ENCODE measurements at places on chromosomes 12 and 14.

DNA sequence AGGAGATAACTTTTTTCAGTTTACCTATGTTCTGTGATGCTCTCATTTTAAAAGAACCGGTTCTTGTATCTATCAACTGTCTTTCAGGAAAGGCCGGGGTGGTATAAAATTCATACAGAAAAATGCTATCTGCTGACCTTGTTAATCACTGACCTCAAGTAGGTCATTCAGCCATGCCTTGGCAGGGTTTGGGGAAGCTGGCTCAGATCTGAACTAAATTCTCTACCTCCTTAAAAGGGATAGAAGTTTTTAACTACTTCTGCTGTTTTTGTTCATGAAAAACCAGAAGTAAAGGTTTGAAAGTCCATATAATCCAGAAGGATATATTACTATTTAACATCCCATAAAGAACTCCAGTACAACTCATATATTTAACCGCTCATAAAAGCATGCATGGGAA, 10.1 kb downstream of the MYRFL start:
- DNase-seq: no peak

DNA sequence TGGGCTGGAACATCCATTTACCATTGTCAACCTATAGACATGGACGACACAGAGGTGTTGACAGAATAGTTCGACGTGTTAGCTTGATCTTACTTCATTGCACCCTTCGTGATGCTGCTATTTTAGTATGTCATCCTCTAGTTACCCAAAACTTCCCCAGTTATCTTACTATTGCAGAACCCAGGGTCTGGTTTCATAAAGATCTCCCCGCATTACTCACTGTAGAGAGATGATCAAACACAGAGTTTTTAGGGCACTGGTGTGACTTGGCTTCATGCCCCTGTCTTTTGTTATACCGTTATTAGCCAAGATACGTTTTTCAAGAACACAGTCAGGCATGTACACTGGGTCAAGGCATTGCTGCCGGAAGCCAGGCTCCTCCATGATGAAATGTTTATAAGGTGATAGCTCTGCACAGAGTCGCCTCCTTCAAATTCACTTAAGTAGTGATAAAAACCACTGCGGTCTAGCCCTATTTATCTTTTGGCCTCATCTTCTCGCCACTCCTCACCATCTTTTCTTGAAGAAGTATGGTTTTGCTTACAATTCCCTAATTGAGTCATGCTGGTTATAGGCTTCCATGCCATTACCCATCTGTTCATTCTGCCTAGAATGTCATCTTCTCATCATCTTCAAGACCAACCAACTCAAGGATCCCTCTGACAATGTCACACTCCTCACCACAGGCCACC, 1127.9 kb downstream of the VRK1 start:
- no peak for DNase-seq

DNA sequence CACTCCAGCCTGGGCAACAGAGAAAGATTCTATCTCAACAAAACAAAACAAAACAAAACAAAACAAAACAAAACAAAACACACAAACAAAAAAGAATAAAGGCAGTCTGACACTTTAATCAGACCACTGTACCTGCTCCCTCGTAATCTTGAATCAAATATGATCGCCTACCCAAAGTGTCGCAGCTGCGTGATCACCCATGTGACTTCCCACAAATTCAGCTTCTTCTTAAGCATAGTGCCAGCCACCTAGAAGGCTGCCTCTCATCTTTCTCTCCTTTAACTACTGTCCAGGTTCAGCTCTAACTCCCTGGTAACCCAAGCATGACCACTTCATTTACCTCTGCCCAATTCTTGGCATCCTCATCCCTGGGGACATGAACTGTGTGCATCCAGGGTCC, 37.4 kb downstream of the FMNL3 start:
- DNase-seq: no peak

DNA sequence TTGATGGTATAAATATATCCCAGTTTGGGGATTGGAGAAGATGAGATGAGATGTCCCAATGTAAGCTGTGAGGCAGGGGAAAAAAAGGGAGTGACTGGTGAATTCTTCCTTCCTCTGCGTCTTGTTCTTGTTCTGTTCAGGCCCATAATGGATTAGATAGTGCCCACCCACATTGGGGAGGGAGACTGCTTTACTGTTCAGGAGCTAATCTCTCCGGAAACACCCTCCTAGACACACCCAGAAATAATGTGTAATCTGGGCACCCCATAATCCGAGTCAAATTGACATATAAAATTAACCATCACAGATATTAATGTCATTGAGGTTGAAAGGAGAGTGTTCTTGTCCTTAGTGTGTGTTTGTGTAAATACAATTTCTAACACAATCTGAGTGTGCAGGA, 29.3 kb downstream of the ETV6 start:
- no peak for DNase-seq

DNA sequence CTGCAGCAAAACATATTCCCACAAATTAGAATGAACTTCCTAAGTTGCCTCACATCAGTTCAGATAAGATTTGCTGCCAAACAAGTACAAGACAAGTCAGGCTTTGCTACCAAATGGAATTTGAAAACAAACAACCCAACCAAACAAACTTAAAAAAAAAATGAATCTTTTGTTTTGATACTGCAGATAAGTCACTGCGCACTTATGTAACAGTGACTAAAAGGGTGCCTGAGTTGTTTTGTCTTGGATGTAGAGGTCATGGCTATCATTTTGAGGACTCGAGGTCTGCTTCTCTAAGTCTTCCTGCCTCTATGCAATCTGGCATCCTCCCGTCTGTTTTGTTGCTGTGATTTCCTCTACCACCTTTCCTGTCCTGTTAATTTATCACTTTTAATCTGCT, 11.1 kb upstream of the EPS8 start:
- DNase-seq: no peak

DNA sequence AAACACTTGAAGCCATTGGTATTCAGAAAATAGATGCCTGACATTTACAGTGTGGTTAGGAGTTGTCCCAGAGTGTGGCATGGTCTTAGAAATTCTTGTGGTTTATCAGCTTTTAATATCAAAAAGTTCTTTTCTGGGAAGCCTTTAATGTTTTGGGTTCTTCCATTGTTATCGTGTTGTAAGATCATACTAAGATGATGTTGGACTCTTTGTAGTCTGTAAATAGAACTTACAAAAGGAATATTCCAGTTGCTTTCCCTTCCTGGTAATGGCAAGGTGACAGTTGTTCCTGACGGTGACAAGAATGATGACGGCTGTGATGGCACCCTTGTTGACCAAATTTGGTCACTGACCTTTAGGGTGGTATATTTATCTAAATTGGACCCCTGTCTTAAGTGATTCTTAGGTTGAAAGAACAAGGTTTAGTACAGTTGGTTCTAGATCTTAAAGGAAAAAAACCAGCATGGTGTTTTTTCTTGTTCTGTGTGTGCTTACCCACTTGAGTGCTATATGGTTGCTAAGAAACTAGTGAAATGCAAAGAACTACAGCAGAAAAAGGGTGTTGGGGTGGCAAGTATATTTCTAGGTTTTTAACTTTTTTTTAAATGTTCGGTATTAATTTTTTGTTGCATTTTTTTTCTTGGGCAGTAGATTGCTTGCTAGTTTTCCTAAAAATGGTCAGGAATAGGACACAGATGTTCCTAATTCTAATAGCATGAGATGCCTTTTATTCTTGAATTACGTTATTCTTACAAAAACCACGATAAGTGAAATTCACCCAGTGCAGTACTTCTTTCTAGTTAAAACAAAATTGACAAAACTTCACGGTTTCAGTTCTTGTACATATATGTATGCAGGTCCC, 2.1 kb downstream of the ATP2A2 start:
- no peak for DNase-seq

GRCh38 chr12:124617615-124618014, 50.2 kb upstream of the NCOR2 start:
- peak; percentile 69 for DNase-seq

DNA sequence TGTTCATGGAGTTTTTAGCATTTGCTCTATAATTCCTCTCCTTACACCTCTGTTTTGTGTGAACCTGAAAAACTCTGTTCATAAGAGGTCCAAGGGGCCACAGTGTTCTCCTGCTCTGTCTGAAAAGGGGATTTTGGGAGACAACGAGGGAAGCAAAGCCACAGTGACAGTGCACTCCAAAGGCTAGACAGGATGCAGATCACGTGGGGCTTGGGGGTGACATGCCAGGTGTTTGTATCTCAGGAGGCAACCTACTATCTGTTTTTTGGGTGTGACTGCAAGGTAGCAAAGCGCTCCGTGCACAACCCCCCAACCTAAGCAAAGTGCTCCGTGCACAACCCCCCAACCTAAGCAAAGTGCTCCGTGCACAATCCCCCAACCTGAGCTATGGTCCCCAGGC, 5.1 kb upstream of the CHD4 start:
- no peak for DNase-seq

GRCh38 chr12:105741786-105742566, 396.8 kb downstream of the NUAK1 start:
- no peak for DNase-seq

DNA sequence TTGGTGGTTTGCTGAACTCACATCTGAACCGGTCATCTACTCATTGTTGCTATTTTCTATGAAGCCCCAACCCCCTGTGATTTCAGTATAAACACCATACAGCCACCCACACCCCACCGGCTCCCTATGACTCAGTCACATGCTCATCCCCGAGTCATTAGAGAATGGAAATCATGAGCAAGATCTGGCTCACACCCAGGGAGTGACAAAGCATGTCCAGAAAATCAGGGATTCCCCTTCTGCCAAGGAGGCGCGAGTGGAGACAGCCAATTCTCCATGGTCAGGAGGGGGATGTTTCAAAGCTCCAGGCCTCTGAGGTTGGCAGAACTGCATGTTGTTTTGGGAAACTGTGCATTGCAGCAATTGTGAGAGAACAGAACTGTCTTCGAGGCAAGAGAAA, 657.5 kb upstream of the TBX3 start:
- no peak for DNase-seq

DNA sequence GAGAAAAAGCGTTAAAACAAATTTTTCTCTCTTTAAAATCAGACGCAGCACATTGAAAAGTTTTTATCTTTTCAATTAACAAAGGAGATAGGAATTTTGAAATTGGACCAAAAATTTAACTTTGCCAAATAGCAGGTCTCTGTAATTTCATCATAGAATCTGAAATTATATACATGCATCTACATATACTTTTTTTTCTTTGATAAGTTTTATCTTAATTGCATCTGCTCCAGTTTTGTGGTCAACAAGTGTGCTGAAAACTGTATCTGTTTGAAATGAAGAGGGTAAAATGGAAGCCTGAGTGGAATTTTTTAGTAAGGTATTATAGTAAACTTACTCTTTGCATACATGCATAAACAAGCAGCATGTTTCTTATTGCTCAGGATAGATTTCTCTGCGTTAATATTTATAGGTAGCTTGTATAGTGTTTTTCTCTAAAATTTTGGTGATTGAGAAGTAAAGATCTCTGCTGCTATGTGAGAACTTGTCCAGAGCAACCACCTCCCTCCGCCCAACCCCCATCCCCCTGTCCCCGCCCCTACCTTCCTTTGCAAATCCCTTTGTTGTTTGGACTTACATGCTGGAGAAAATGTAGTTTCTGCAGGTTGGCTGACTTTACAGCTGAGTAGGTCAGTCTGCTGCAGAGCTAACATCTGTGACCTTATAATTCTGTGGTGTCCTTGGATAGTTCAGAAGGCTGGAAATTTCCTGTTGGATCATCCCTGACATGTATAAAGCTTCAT, 64.6 kb downstream of the VRK1 start:
- DNase-seq: no peak

DNA sequence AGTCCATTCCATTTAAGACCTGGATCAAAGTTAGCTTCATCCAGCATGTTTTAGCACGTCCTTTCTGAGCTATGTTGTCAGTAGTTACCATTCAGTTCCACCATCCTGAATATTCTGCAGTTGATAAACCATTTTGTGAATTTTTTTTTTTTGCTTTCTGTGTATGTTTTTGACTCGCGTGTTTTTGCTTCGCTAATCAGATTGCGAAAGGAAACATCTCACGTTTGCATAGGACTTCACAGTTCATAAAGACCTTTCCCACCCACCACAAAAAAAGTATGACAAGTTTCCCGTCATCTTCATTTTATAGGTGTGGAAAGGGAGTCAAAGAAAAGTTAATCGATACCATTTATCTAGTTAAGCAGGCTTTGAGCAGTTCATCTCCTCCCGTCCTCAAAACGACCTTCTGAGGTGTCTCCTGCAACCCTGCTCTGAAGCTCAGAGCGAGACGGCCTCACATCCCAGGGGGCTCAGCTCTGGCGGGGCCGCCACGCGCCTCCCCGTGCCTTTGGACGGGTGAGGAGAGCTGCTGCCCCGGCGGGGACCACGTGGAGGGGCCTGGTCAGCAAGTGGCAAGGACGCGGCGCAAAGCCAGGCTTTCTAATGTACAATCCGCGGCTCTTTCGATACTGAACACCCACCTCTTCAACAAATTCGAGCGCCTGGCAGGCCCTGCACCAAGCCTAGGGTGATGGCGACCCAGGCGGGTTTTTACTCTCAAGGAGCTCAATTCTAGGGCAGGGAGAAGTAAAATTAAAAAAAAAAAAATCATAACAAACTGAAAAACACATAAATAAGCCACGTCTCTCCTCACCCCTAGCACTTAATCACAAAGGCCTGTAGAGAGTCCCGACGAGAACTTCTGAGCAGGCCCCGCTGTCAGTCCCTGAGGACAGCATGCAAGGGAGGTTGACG, 988 bp upstream of the TMEM263 start:
- DNase-seq: peak; percentile 66

DNA sequence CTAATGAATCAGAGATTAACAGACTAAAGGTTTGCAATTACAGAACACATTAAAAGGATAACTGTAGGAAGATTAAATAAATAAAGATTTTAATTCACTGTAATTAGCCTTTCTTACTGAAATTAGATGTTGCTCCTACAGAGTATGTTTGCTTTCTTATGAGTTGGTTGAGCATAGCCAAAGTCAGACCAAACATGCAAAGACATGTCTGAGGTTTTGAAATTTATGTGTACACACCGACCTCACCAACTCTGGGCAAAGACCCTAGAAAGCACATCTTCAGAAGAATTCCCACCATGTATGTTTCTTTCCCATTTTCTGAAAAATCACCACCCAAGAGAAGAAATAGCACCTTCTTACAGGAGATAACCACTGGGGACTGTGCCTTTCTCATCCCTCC, 159.2 kb downstream of the PAX9 start:
- no peak for DNase-seq

GRCh38 chr12:58906917-58907316, 13.4 kb downstream of the LRIG3 start:
- DNase-seq: no peak

DNA sequence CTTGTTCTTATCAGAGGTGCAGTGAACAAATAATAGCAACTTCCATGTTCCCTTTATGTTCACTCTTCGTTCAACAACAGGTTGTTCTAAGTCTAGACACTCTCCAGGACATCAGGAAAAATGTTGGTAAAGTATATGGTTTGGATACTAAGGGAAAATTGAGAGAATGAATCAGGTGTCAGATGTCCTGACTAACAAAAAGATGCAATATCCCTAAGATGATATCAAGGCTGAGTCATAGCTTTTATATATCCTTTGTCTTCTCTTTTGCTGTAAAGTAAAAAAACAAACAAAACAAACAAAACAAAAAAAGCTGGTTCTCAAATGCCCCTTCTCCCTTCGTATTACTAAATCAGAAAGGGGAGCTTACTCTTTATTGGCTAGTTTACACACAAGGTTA, 11.1 kb downstream of the GLIPR1L1 start:
- DNase-seq: no peak
